ENCODE measurements at places on chromosomes 11 and 22.

GRCh38 chr11:134425413-134425812 is 13.4 kb upstream of the B3GAT1 start:
- no peak for DNase-seq

GRCh38 chr11:45083544-45084087 is 62.8 kb upstream of the PRDM11 start:
- DNase-seq: no peak

- no peak for DNase-seq
These were observed 38.8 kb downstream of the NUMA1 start for GRCh38 chr11:72041364-72042063.

DNA sequence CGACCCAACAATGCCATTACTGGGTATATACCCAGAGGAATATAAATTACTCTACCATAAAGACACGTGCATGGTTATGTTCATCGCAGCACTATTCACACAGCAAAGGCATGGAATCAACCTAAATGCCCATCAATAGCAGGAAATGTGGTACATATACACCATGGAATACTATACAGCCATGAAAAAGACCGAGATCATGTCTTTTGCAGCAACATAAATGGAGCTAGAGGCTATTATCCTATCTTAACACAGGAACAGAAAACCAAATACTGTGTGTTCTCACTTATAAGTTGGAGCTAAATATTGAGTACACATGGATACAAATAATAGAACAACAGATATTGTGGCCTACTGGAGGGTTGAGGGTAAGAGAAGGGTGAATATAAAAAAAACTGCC is 3.5 kb downstream of the OR2D2 start:
- DNase-seq: no peak

DNA sequence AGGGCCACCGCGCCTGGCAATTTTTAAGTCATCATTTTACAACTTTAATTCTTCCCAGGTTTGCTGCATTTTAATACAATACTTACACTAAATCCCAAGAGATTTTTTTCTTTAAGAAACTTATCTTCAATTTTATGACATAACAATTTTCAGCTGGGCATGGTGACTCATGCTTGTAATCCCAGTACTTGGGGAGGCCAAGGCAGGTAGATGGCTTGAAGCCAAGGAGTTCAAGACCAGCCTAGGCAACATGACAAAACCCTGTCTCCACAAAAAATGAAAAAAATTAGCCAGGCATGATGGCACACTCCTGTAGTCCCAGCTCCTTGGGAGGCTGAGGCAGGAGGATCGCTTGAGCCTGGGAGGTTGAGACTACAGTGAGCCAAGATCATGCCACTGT is 38.8 kb downstream of the CLDN25 start:
- DNase-seq: no peak

DNA sequence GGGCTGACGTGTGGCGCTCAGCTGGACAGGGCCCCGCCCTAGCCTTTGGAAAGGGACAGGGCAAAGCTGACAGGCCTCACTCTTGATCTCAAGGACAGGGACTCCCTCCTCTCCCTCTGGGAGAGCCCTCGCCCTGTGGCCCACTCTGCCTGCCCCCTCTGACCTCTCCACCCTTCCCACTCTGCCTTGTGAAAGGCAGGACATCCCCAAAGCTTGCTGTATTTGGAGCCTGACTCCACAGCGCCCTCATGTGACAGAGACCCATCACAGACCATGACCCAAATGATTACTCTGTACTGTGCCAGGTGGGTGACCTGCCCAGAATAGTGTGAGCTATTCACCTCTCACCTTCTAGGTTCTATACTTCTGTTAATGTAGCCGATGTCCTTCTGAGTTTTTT is 18.8 kb downstream of the P2RY2 start:
- DNase-seq: no peak

GRCh38 chr11:83836883-83837654 is 550.9 kb upstream of the CCDC90B start:
- no peak for DNase-seq

DNA sequence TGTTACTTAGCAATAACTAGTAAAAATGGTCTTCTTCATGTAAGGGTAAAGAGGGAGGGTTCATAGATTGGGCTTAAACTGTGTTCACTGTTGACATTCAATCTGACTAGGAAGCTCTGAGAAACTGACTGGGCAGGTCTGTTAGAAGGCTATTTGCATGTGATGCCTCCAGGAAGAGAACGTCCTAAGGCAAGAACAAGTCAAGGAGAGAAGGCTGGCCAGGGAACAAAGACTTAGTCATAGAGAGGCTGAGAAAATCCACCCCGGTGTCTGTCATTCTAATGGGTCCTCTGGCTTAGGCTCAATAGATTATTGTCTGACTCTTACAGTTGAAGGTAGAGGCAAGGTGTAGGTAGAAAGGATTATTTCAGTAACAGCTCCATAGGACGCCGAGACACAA is 50.3 kb upstream of the CD44 start:
- no peak for DNase-seq

GRCh38 chr11:75199412-75199955 is 41.1 kb upstream of the TPBGL start:
- no peak for DNase-seq

DNA sequence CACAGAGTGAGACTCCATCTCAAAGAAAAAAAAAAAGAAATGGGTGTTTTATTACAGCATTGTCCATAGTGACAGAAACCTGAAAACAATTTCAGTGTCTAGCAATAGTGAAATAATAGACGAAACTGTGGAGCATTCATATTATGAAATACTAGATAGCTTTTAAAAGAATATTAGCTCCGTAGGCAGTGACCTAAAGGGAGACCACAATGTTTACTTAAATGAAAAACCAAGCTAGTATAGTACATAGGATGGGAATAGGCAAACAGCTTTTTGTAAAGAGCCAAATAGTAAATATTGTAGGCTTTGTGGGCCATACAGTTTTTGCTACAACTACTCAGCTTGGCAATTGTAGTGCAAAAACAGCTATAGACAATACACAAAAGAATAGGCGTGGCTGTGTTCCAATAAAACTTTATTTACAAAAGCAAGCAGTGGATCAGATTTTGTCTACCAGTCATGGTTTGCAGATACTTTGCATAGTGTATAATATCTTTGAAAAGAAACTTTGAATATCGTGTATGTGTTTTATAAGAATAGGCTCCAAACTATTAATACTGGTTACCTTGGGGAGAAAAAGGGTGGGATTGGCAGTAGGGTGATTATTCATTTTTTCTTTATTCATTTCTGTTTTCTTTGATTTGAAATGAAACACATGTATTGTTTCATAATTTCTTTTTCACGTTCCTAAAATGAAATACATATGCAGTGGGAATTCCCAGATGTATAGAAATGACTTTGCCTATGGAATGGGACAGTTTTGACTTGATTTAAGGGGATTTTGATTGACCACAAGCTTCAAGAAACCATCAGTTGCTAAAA is 50.7 kb downstream of the PRR5L start:
- DNase-seq: no peak

DNA sequence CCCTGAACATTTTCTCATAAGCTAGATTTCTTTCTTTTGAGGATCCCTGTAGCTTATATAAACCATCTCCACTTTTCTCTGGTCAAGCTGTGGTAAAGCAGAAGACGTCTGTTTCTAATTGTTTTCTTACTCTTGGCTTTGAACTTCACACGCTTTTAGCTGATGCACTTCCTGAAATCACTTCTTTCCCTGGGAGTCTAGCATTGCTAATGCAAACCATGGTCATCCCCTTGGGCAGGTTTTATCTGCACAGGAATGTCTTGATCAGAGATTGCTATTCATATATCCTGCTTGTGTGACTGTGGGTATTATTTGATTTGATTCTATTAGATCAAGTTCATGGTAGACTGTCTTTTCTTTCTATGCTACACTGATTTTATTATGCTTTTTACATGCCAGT is 199.2 kb upstream of the POU2AF2 start:
- DNase-seq: no peak

- DNase-seq: no peak
These were observed 21.1 kb downstream of the RFPL3 start for GRCh38 chr22:32378707-32379272.

DNA sequence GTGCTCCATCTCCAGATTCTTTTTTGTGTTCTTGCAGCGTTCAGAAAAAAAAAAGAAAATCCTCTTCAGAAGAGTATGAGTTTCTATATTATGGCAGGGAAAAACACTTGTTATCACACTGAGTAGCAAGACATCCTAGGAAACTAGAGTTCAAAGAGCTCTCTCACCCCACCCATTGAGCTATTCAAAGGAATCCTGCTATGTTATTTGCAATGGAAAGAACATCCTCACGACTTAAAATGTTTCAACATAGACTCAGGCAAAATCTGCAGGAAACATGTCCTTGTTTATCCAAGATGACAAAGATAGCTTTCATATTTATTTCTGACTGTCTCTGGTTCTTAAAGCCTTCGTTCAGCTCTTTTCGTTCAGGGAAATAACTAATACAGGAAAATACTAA is 331.6 kb upstream of the ANO5 start:
- DNase-seq: no peak

- DNase-seq: no peak
These were observed 19.5 kb upstream of the FLRT1 start for GRCh38 chr11:64015935-64016845.

DNA sequence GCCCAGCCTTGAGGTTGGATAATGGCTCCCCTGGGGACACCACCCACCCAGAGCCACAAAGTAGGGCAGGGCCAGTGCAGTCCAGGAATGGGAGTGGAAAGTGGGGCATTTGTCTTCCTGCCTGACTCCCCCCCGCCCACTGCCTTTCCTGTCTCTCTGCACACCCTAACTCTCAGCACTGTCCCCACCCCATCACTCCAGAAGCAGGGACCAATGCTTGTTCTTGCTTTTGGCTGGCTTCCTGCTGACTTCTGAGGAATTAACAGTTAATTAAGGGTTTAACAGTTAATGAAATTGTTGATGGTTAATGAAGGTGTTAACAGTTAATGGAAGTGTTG is 4.7 kb downstream of the PITPNM1 start:
- DNase-seq: no peak

- no peak for DNase-seq
These were observed 22.0 kb downstream of the PACSIN2 start for GRCh38 chr22:42992886-42993479.

DNA sequence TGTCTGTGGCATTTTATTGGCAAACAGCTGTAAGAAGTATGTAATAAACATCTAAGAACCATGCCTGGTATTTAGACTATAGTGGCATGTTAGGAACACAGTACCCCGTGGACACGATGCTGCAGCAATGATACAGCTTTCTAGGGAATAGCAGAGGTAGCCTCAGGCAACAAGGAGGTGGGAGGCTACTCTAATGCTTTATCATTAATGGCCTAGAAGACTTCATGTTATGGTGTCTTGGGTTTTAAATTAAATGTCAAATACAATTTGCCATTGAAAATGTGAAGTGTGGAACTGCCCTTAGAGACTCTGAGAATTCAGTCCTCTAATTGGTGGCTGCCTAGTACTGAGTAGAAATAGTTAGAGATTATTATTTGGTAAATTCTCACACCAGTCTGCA is 516.9 kb downstream of the CNTN5 start:
- no peak for DNase-seq

DNA sequence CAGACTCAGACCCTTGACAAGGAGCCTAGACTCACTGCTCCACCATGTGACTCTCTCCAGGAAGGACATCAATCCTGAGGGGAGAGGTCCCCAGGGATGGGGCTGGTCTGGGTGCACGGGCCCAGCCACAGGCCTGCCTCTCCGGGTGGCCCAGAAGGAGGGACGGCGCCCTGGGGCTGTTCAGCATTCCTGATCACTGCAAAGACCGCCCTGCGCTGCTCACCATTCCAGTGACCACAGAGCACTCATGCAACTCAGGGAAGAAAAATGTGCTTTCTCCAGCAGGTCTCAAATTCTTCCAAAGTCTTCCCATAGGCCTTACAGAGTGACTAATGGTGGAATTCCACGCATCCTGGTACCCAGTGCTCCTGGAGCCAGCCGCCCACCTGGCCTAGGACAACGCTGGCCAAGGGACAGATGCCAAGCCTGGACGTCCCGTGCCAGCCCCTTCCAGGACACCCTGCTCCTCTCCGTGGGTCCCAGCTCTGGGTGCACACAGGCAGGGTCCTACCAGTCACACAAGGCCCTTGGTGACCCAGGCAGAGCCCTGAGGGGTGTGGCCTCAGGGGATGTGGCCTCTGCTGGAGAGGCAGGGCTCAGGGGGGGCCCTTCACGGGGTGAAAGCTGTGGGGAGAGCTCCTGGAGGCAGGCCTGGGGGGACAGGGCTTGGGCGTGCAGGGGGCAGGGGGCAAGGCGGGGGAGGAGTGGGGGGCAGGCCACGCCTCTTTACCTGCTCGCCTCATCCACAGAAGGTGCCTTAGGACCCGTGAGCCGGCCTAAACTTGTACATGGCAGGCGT is 178.8 kb downstream of the IGLL1 start:
- no peak for DNase-seq

GRCh38 chr11:106277484-106277883 is 200.0 kb downstream of the AASDHPPT start:
- DNase-seq: no peak

DNA sequence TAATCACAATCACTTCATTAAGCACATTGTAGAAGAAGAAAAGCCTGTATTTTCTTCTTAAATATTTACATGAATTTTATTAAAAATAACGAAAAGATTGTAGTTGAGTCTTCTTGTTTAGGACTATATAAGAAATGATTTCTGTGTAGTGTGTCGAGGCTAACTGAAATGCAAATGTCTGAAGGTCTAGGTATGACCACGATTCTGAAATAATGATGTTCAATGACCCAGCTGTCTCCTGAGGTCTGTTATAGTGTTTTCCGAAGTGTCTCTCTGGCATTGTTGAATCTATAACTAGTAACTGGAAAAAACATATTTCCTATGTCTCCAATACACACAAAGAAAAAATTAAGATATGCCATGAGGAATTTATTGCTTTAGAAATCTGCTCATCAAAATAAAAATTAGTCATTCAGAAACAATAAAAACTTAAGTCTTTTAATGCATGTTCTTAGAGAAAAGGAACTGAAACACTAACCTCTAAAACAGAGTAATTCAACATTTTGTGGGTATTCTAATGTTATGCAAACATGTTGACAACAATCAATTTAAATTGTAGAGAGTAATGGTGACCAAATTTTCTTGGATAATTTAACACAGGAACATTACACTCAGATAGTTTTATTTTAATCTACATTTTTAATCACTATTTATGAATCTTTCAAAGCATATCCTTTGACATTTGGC is 55.0 kb downstream of the CASP12 start:
- no peak for DNase-seq

GRCh38 chr22:32063701-32064100 is 20.6 kb downstream of the SLC5A1 start:
- DNase-seq: no peak
